Right ventricle myocardium inferior (tissue), 1 donor: ENCODE measurements at places on chromosomes 4 and X.

- no peak for DNase-seq
Measured at GRCh38 chr4:3283483-3283882, 9.3 kb upstream of the RGS12 start.

GRCh38 chr4:147772459-147772969 is 40.6 kb downstream of the ARHGAP10 start:
- DNase-seq: no peak

- DNase-seq: no peak
Measured at GRCh38 chr4:155506745-155507144, 130.0 kb upstream of the MAP9 start.

GRCh38 chr4:133866328-133866699 is 335.3 kb downstream of the PABPC4L start:
- DNase-seq: no peak

DNA sequence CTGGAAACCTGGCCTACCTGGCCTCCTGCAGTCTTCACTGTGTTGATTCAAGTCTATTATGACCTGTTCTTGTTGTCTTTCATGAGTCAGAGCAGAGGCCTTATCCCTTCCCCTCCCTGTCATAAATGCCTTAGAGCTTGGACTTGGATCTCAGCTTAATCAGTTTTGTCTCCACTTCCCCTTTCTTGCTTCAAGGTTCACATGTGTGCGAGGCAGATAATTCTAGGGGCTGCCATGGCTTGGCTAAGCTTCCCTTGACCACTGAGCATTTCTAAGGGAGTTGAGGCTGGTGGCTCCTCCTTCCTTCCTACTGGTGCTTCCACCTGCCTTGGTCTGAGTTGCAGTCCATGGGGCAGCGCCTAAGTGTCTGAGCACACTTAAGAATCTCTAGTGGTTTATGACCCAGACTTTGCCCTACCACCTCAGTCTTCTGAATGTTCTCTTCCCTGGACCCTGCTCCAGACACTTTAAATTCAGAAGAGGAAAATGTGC is 1.7 kb upstream of the HEPH start:
- DNase-seq: no peak

DNA sequence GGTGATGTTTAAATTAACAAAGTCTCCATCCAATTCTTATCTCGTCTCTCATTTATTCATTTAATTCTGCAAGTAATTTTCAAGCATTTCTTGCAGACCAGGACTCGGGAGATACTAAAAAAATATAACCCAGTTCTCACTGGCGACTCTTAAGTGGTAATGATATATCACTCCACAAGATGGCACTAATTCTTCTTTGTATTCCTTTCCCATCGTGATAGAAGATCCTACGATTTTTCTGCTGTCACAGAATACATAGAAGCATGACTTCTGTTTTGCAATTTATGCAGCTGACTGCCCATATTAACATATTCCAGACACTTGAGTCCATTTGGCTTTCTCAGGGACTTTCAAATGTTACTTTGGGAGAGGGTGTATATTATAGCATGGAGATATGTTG is 64.0 kb upstream of the FGF13 start:
- DNase-seq: no peak

GRCh38 chr4:80655662-80656061 is 320.1 kb downstream of the CFAP299 start:
- no peak for DNase-seq

GRCh38 chr4:47519239-47519883 is 34.3 kb downstream of the ATP10D start:
- DNase-seq: no peak
